CD4-positive, alpha-beta T cell treated with Interleukin-2 at 100 ng/mL for 4 hours (primary cell): ENCODE measurements at places on chromosomes 11 and 22.

DNA sequence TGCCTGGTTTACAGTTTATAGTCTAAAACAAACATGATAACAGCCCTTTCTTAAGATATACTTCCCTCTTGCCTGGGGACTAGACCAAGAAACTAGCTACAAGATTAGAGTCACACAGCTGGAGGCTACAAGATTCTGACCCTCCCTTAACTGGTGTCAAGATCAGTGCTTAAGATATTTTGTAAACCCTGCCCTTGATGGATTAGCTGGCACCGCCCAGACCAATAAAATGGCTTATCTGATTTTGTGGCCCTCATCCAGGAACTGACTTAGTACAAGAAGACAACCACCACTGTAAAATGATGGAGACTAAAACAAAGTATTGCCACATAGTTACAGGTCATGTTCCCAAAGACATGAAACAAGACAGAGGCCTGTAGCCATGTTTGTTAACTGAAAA, 53.4 kb downstream of the FAM181B start:
- DNase-seq, result no peak

DNA sequence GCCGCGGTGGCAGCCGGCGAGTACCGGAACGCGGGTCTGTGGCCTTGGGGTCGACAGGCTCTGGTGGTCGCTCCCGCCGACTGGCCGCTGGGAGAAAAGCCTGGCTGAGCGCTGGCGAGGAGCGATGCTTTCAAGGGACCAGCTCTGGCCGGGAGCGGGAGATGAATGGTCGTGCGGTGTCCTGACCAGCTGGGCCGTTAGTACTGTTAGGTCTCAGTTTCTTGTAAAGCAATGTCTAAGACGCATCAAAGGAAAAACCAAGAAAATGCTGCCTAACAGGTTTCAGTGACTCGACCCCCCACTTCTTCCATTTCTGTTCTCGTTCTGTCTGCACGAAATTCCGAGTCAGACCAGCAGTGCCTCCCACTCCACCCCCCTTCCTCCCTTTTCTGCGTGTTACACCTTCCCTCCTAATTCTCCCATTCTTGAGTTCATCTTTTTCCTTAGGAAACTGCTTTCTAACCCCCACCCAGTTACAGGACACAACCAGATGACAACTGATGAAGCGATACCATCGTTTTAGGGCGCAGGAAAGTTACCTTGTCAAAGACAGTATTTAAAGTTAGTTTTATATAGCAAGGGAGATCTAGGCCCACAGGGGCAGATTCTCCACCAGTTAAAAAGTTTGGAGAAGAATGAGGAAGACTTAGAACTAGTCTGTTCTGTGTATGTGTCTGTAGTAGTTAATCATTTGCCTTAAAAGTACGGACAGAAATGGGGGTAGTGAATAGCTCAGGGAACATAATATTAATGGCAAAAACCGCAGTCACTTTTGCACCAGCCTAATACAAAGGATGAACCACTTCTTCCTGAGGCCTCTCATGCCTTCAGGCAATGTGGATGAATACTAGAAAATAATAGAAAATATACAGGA, 1.0 kb downstream of the CUL5 start:
- DNase-seq, result no peak

GRCh38 chr11:1449490-1450243, 36.9 kb downstream of the MOB2 start:
- no peak for DNase-seq

DNA sequence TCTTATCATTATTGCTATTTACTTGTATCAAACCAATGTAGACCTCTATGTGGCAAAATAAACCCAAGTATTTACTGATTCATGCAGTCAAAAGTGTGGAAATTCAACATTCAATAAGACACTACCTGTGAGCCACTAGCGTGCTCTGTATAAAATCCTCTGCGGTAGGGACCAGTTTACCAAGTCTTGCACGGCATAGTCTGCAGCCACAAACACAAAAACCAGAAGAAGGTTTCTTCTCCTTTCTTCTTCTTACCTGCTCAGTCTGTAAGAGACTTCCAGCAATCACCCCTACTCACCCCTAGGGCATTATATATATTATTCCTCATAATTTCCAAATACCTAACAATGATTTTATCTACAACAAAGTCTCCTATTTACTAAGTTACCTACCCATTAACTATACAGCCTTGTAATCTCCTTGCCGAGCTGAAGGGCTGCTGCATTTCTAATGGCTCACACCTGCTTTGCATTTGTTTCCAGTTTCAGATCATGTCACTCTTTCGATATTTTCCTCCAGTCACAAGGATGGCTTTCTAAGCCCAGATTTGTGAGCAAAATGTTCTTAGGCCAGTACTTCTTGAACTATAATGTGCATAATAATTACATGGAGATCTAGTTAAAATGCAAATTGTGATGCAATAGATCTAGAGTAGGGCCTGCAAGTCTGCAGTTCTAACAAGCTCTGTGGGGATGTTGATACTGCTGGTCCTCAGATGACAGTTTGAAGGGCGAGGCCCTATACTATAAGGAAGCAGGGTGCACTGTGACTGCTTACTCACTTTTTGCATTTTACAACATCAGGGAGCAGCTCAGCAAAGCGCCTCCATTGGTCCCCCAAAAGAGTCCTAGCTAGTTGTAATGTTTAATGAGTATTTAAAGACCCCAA, 191.9 kb upstream of the DDI1 start:
- no peak for DNase-seq

DNA sequence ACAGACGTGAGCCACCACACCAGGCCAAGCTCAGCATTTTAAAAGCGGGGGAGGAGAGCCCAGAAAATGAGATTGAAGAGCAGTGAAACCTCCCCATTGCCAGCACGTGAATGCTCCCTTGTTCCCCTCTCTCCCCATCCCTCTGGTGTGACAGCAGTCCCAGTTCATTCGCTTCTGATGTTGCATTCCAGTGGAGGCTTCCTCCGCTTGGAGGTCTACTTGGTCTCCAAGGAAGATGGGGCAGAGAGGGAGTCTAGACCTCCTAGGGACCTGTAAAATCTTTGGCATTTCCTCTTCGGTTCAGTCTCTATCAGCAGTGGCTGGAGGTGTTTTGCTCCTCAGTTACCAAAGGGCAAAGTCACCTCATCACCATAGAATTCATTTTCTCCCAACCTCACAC, 30.2 kb upstream of the EP300 start:
- DNase-seq, result no peak

GRCh38 chr11:47946682-47947559, 33.4 kb upstream of the PTPRJ start:
- DNase-seq, result peak; percentile 25
